ENCODE measurements at places on chromosomes 7 and 10.

GRCh38 chr10:114825513-114826253 is 4.1 kb downstream of the FHIP2A start:
- DNase-seq = no peak

DNA sequence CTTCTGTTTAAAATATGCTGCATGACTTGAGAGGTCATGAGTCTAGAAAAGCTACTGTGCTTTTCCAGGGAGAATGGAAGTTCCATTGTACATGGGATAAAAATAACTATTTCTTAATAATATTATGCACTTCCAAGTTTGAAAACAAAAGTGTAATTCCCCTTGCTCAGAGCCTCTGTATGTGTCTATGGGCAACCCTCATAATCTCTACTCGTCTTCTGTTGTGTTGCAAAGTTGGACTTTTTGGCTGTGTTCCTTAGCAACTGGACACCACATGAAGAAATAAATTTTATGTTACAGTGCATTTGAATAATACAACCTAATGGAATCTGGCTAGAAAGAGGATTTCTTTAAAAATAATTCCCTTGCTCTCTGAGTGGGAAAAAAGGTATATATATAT is 242.6 kb downstream of the TWIST1 start:
- no peak for DNase-seq

- no peak for DNase-seq
These were observed 17.2 kb downstream of the PLCE1 start for GRCh38 chr10:94010886-94011285.

- DNase-seq = no peak
These were observed 223.0 kb downstream of the SORCS1 start for GRCh38 chr10:106941297-106942034.

GRCh38 chr10:78979938-78980337 is 88.8 kb upstream of the ZMIZ1 start:
- no peak for DNase-seq

- DNase-seq = no peak
These were observed 11.4 kb upstream of the TWIST1 start for GRCh38 chr7:19128856-19129255.

DNA sequence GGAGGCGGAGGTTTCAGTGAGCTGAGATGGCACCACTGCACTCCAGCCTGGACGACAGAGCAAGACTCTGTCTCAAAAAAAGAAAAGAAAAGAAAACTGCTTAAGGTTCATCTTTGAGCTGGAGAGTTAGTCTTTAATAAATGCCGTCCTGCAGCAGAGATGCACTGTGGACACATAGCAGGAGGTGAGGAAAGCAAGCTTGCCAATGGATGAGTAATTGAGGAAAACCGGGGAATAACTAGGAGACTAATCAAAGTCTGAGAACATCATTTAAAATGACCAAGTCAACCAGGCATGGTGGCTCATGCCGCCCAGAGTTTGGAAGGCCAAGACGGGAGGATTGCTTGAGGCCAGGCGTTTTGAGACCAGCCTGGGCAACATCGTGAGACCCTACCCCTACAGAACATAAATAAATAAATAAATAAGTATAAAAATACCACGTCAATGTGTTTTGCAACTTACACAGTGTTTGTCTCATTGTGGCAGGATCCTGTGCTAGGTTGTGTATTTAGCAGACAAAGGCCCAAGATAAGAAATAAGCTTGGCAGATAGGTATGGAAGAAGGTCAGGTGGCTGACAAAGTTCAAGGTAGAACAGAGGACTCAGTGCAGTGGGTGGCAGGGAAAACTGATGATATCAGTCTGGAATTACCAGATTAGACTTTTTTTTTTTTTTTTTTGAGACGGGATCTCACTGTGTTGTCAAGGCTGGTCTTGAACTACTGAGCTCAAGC is 115.7 kb upstream of the KMT2C start:
- DNase-seq = no peak

DNA sequence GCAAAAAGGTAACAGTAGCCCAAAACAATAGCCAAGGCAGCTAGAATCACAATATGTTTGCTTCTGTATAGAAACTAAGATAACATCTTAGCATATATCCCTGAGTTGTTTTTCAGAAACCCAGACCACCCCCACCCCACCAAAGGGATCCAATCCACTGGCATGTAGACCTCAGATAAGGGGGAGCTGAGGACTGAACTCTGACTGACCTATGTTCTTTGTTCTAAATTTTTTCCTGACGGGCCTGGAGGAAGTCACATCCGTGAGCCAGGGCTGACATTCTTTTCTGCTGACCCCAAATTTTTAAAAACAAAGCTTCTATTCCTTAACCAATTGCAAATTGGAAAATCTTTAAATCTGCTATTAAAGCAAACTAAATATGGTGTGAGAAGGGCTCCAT is 493.9 kb upstream of the IGFBP3 start:
- no peak for DNase-seq

GRCh38 chr7:41582116-41582515 is 120.8 kb downstream of the INHBA start:
- no peak for DNase-seq

DNA sequence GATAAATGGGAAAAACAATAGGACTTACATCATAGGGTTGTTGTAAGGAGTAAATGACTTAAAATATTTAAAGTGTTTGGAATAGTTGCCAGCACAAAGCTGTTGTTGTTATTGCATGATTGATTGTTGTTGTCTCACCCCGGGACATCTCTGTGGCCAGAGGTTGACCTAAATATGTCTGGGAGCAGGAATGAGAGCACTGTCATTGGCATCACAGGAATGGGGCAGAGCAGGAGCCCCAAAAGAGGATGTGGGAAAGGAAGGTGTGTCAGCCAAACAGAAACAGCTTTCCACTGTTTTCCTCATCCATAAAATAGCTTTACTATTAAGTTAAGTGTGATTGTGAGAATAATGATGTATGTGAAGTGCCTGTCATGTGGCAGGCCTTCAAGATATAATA is 121.6 kb downstream of the TMEM168 start:
- no peak for DNase-seq

GRCh38 chr7:76054123-76055120 is 6.5 kb downstream of the MDH2 start:
- DNase-seq = no peak

DNA sequence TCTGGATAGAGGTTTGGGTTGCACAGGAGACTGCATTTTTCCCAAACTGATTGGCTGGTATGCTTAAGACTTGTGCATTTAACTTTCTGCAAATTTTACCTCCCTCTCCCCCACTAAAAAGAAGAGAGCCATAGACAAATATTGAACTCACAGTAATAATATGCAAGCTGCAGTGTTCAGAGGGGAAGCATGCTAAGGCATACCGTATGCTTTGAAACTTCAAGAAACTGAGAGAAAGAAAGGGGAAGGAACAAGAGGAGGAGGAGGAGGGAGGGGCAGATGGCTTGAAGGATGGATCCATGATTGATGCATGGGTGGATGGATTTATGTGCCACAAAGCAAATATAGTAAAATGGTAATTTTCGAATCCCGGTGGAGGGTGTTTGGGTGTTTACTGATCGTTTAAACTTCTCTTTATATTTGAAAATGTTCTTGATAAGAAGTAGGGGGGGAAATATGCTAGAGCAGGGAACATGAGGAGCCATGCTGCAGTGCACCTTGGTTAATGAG is 7.8 kb upstream of the KLF6 start:
- no peak for DNase-seq

DNA sequence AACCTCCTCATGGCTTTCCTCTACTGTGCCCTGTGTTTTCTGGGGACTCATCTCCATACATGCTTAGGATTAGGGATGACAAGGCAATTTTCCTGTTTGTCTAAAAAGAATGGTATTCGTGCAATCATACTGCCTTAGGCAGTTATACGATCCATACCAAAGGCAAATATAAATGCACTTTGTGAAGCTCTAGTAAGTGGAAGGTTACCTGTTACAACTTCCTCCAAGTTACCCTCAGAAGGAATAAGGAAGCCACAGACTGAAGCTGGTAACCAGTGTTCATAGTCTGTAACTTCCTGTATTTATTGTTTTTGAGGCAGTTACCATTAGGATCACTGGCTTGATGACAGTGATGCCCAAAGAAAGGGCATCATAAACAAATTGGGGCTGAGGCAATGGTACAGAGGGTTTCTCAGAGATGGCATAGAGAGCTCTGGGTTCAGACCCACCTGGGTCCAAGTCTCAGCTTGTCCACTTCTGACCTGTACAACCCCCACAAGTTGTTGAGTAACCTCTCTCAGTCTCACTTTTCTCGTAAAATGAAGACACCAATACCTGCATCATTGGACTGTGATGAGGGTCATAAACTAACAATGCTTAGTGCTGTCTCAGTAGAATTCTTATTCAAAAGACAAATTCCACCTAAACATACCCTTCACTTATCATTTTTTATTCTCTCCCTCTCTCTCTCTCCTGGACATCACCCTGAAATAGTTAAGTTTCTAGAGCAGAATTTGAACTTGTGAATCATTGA is 138.2 kb downstream of the ELMO1 start:
- DNase-seq = no peak

DNA sequence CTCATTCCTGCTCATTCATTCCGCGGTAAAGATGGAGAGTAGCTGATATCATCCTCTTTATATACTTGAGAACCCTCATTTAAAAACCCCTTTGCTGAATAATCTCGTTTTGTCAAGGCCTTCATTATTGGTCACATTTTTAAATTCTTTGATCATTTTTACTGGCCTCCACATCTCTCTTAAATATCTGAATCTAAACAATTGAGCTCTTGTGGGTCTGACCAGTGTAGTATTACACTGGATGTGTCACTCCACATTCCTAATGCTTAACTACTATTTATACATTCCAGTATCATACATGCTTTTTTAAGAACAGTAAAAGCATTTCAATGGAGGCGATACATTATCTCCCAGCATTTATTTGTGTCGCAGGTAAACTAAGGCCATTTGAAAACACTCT is 12.6 kb upstream of the PRPS1L1 start:
- DNase-seq = no peak

DNA sequence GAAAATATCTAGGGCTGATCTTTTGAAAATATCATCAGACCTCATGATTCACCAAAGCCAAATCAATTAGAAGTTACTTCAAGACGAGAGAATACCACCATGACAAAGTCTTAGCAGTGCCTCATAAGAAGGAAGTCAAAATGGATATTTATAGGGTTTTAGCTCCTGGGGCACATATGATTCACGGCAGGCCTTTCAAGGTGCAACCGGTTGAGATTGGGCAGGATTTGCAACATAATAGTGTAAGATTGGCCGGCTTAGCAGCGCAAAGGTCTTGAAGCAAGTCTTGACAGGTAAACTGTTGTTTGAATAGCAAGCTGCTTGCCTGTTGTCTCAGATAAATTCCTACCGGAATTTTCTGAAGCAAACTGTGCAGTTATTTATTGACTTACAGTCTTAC is 17.5 kb downstream of the ADRB1 start:
- DNase-seq = no peak

GRCh38 chr10:17607060-17607459 is 10.1 kb downstream of the HACD1 start:
- no peak for DNase-seq

DNA sequence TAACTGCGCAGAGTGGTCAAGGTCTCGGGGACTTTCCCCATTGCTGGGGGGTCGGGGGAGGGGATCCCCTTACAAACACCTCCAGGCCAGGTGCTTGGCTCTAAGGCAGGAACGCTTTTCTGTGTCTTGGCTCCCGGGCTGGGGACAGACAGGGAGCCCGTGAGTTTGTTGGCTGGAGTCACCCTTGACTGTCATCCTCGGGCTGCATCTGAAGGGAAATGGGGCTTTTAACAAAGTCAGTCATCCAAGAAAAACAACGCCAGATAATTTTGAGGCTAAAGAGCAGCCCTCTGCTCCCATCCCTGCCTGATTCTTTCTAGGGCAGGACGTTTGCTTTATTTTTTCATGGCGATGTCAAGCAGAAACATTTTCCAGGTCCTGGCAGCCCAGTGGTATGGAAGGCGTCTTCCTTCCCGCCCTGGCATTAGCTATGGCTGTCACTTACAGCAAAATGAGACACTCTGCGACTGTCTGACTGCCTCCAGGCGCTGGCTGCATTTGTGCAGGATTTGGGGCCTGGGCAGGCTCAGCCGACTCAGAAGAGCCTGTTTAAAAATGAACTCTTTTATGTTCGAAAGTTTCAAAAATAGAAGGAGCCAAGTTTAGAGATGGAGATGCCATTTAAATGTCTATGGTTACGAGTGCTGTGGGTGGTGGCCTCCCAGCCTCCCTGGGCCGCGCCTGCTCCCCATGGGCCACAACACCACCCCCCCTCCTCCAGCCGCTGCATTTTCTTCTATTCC is 54.7 kb upstream of the TNS3 start:
- DNase-seq = no peak

GRCh38 chr7:100053215-100053614 is 3.6 kb downstream of the ZSCAN21 start:
- DNase-seq = no peak

DNA sequence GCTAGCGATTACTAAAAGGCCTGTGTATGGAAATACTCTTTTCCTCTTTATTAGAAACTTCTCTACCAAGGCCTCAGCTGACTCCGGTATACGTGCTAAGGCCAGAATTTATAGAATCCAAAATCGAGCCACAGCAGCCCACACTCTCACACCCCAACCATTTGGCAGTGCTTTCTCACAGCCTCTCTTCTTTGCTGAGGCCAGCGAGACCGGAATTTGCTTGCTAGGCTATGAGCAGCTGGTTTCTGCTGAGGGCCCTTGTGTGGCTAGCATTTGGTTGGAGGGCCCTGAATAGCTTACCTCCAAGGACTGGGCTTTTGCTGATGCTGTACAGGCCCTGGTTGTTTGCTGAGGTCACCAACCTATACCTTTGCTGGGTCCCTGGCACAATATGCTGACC is 46.1 kb downstream of the ITGB8 start:
- no peak for DNase-seq

DNA sequence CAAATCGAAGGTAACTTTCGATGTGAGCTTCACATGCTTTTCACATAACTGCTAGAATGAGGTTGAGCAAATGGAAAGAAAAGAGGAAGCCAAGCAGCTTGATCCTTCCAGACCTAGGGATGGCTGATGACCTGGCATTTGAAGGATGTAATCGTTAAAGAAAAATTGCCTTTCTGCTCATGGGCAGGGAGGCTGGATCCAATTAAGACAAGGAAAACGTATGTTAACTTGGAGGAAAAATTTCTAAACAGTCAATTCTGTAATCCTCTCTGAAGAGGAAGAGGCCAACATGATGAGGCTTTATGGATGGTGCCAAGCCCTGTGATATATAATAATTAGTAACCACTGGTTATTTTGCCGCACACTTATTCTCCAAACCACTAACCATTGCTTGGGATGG is 12.5 kb downstream of the GRK5 start:
- no peak for DNase-seq

DNA sequence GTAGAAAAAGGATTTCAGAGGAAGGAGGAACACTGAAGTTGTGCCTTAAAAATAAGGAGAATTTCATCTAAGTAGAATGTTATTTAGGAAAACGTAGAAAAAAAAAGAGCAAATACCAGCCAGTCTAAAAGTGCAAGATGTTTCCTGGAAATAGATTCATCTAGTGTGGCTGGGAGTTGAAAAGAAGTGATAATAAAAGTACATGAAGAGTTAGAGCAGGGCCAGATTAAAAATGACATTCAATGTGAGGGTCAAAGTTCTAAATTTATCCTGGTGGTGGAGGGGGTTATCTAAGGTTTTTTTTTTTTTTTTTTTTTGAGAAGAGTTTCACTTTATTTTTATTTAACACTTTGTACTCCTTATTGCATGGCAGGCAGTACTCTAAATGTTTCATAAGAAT is 289.3 kb downstream of the MDFIC start:
- DNase-seq = no peak

Measured in stimulated activated CD8-positive, alpha-beta memory T cell treated with anti-CD3 and anti-CD28 coated beads, Interleukin-15, amount 100 ng/mL, for 4 hours (primary cell).